Fibroblast of lung (primary cell): ENCODE measurements at places on chromosomes 7 and 10. TPM values are rescaled to one million over a fixed set of nuclear protein-coding genes. Genes with fewer than 3 reads are reported as not detected.

NME8 gene
- polyA plus RNA-seq: not detected in 2 replicates

EPO gene
- polyA plus RNA-seq: not detected in 2 replicates

GRCh38 chr7:155962191-155962967 is 150.1 kb upstream of the SHH start:
- DNase-seq: peak; percentile 42

GRCh38 chr10:12400266-12400931 is 51.1 kb downstream of the CAMK1D start:
- peak; percentile 96 for DNase-seq

- DNase-seq: peak; percentile 77
These were observed 50.4 kb downstream of the ARMC3 start for GRCh38 chr10:22978287-22978686.
